ENCODE measurements at places on chromosomes 2 and 18. TPM values are rescaled to one million over a fixed set of nuclear protein-coding genes. Genes with fewer than 3 reads are reported as not detected.
A peak's percentile ranks its signal among the peaks of the same experiment; 100 is the strongest.

Gene NEU2
- total RNA-seq, result not detected

Gene TXNL4A
- 36.8 TPM for total RNA-seq

Gene ANKRD36
- 39.4 TPM for total RNA-seq

GRCh38 chr18:21663578-21663977 lies 41.0 kb downstream of the ABHD3 start:
- H3K27me3 ChIP-seq, result no peaks in the 10 kb centered on the region
- peaks cover 5% of the 10 kb centered on the region for H3K4me1 ChIP-seq
- no peak overlapping the region for H3K4me3 ChIP-seq
- no peak for DNase-seq

DNA sequence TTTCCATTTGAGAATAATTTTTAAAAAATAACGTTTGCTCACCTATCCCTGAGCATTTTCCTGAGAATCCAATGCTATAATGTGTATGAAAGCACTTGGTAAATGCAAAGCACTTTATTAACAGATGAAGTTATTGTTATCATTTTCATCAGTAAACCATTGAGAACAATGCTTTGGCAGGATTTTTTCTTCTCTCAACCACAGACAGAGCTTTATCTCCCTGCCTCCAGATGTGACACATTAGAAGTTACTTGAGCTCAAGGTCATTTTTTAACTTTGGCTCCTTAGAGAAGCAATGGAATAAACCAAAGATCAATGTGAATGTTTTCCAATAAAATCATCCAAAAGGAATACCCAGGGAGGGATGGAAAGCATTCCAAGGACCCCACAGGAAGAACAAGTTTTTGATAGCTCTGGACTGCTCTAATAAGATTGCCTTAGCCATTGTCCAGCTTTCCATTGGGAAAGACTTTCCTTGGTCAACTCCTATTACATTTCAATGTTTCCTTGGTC lies 118.9 kb upstream of the NT5C1B start:
- H3K36me3 ChIP-seq, result no peaks in the 10 kb centered on the region
- no peaks in the 10 kb centered on the region for H3K4me1 ChIP-seq
- no peaks in the 10 kb centered on the region for H3K27me3 ChIP-seq
- no peak for DNase-seq
- no peak overlapping the region for H3K27ac ChIP-seq
- no peak overlapping the region for H3K4me3 ChIP-seq

DNA sequence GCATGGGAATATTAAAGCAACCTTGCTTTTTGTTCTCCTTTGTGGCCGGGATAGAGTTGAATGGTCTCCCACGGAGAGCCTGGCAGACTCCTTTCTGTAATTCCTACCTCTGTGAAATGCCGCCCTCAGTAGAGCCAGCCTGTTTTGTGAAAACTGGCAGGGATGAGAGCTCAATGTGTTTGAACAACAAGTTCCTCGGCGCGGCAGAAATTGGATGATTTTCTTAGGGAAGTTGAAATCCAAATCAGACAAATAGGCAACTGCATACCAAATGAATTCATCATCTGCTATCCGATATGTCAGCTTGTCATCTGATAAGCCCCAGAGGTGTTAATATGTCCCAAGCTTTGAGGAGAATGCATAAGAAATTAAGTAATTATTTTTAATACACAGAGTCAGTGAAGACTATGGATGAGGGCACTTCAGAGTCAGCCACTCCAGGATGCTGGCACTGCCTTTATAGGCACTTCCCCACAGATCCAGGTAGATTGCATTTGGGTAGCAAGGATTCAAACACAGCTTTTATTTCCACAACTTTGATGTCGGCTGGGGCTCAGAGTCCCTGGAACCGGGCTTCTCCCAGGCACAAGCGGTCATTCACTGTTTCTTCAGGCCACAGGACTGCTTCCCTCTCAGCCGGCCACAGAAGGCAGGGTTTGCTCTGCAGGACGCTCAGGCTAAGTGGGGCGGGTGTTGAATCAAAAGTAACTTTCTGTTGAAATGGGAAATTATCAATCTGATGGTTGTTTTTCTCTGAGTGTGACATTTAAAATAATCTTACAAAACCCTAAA lies 82.8 kb upstream of the REV1 start:
- H3K27ac ChIP-seq, result no peak overlapping the region
- no peaks in the 10 kb centered on the region for H3K36me3 ChIP-seq
- H3K27me3 ChIP-seq, result no peaks in the 10 kb centered on the region
- no peak overlapping the region for H3K4me3 ChIP-seq

GRCh38 chr2:173472112-173472511 lies 117.4 kb downstream of the CDCA7 start:
- H3K27ac ChIP-seq, result no peak overlapping the region
- no peaks in the 10 kb centered on the region for H3K36me3 ChIP-seq
- no peak overlapping the region for H3K4me3 ChIP-seq
- no peak for DNase-seq

GRCh38 chr2:178928077-178928476 lies 120.9 kb upstream of the TTN start:
- no peaks in the 10 kb centered on the region for H3K4me1 ChIP-seq
- no peak overlapping the region for H3K27ac ChIP-seq
- DNase-seq, result no peak
- H3K27me3 ChIP-seq, result no peaks in the 10 kb centered on the region
- no peaks in the 10 kb centered on the region for H3K36me3 ChIP-seq

- H3K27me3 ChIP-seq, result no peaks in the 10 kb centered on the region
- H3K4me1 ChIP-seq, result peaks cover 23% of the 10 kb centered on the region
- no peak overlapping the region for H3K4me3 ChIP-seq
- DNase-seq, result no peak
- H3K36me3 ChIP-seq, result no peaks in the 10 kb centered on the region
- peak overlapping the region; percentile 70 for H3K27ac ChIP-seq
These were observed 35.2 kb downstream of the ST3GAL5 start for GRCh38 chr2:85853499-85854165.

- peak overlapping the region; percentile 61 for H3K27ac ChIP-seq
- no peak overlapping the region for H3K4me3 ChIP-seq
These were observed 50.4 kb downstream of the LDLRAD4 start for GRCh38 chr18:13269013-13269280.

DNA sequence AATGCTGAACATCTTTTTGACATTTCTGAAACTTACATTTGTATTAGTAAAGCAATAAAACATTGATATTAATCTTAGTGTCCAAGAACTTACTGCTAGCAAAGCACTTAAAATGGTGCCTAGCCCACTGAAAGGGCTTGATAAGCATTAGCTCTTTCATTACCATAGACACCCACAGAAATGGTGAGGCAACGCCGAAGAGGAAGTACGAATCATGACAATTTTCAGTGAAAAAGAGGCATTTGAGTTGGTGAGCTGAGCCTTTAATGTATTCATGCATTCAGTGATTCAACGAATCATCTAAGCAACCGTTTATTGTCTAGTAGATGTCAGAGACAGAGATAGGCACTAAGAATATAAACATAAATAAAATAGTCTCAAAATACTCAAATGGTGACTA lies 101.1 kb downstream of the PIGN start:
- no peak for DNase-seq
- H3K4me1 ChIP-seq, result no peaks in the 10 kb centered on the region
- H3K4me3 ChIP-seq, result no peak overlapping the region
- no peaks in the 10 kb centered on the region for H3K27me3 ChIP-seq

GRCh38 chr18:4385876-4386275 lies 69.2 kb downstream of the DLGAP1 start:
- no peak overlapping the region for H3K27ac ChIP-seq
- no peaks in the 10 kb centered on the region for H3K4me1 ChIP-seq
- H3K27me3 ChIP-seq, result no peaks in the 10 kb centered on the region
- DNase-seq, result no peak
- no peak overlapping the region for H3K4me3 ChIP-seq

- no peaks in the 10 kb centered on the region for H3K36me3 ChIP-seq
- H3K27ac ChIP-seq, result no peak overlapping the region
- no peaks in the 10 kb centered on the region for H3K27me3 ChIP-seq
- H3K4me1 ChIP-seq, result peaks cover 6% of the 10 kb centered on the region
- no peak for DNase-seq
- H3K4me3 ChIP-seq, result no peak overlapping the region
These were observed 44.8 kb downstream of the REL start for GRCh38 chr2:60925994-60926740.

DNA sequence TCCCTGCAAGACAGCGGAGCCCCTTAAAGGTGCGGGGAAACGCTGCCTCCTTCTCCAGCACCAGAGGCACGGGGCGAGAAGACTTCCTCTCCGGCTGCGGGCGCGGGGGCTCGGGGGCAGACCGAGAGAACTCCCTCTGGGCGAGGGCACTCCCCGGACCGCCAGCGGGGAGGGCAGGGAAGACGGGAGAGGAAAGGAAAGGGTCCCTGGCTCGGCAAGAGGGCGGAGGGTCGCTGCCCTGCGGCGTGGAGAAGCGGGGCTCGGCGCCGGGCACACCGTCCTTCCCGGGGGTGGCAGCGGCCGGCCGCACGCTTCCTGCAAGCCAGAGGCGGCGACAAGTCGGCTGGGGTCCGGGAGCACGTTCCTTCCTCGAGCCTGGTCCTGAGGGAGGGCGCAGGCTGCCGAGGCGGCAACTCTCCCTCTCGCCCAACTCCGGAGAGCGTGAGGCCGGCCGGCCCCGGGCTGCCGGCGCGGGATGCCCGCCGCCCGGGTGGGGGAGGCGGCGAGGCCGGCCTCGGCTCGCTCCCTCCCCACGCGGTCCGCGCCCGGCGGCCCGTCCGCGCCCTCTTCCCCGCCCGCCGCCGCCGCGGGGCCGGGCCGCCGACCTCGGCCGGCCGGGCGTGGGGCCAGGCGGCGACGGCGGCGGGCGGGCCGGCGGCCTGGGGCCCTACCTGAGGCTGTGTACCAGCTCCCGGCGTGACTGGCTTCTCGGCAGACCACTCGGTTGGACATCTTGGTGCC lies 1.1 kb downstream of the MEMO1 start:
- DNase-seq, result peak; percentile 42
- peak overlapping the region; percentile 96 for H3K27ac ChIP-seq
- H3K4me3 ChIP-seq, result peak overlapping the region; percentile 70
- H3K36me3 ChIP-seq, result no peaks in the 10 kb centered on the region
- no peaks in the 10 kb centered on the region for H3K27me3 ChIP-seq

DNA sequence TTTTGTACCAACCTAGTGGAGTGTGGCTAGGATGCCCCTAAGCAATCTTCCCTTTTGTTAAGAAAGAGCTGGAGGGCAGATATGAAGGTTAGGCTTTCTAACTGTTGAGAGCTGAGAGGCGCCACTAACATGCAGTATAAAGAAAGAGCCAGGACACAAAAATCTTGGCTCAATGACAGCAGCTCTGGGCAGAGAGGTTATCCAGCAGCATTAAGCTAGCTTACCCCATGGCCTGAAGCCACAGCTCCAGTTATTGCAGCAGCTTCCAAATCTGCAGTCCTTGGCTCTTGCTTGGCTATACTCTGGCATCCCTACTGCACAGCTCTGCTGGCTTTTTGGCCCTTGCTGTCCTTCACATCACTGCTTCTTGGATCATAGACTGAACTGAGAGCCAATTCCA lies 213.4 kb downstream of the GPD2 start:
- no peak overlapping the region for H3K4me3 ChIP-seq
- no peak for DNase-seq
- no peak overlapping the region for H3K27ac ChIP-seq
- no peaks in the 10 kb centered on the region for H3K27me3 ChIP-seq

DNA sequence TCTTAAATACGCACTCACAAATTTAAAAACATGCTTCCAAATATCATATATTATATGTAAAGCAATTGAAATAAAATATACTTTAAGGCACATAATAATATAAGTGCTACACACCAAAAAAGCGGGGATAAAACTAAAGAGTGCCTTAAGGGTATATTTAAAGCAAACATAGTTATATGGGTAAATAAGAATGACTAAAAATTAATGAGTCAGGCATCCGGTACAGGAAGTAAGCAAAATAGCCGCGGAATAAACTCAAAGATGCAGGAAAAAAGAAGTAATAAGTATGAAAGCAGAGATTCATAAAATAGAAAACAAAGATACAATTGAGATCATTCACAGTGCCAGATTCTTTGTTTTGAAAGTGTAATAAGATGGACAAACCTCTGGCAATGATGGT lies 503.5 kb upstream of the SOX11 start:
- no peak for DNase-seq
- no peaks in the 10 kb centered on the region for H3K4me1 ChIP-seq
- H3K27ac ChIP-seq, result no peak overlapping the region
- no peaks in the 10 kb centered on the region for H3K27me3 ChIP-seq
- H3K36me3 ChIP-seq, result no peaks in the 10 kb centered on the region
- H3K4me3 ChIP-seq, result no peak overlapping the region

DNA sequence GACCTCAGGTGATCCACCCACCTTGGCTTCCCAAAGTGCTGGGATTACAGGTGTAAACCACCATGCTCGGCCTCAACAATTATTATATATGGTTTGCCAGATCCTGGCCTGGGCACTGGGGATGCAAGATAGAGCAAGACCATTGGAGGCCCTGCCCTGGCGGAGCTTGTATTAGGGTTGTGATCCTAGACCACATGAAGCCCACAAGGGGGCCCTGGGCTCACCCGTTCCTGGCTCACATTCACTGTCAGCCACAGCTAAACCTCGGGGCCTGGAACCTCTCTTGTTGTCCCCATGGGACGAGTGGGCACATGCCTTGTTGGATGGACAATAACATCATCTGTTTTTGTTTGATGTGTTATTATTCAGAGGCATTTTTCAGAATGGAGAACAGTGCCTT lies 14.9 kb downstream of the HPCAL1 start:
- H3K27ac ChIP-seq, result no peak overlapping the region
- no peaks in the 10 kb centered on the region for H3K27me3 ChIP-seq
- H3K36me3 ChIP-seq, result no peaks in the 10 kb centered on the region
- DNase-seq, result no peak
- no peaks in the 10 kb centered on the region for H3K4me1 ChIP-seq

DNA sequence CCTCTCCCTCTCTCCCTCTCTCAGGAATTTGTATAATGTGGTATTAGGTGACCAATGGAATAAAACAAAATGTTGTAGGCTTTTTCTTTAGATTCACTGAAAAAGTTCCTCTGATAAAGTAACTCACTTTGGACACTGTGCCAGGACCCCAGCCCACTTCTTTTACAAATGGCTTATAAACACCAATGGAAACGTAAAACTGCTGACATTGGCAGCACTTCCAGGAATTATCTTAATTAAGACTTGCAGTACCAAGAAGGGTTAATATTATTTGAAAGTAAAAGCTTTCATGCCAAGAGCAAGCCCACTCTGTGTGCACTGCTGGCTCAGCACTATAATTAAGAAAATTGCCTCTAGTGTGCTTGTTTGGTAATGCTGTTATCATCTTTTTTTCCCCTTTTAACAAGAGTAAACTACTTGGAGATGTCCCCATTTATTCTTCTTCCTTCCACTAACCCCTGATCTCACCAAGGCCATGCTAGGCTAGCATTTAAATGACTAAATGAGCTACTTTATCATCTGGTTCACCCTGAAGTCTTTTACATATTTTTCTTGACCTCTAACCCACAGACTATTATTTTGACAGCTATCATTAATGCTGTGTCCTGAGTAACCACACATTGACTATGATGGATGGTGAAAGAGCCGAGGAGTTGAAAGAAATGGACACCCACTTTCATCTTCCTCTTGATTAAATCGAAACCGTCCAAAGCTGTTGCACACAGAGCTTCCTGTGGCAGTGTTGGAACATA lies 232.2 kb upstream of the ETAA1 start:
- H3K27me3 ChIP-seq, result no peaks in the 10 kb centered on the region
- no peak overlapping the region for H3K27ac ChIP-seq
- no peak for DNase-seq
- H3K36me3 ChIP-seq, result no peaks in the 10 kb centered on the region
- H3K4me1 ChIP-seq, result no peaks in the 10 kb centered on the region
